ENCODE measurements at places on chromosomes 2 and 18.

- no peak for DNase-seq
Measured at GRCh38 chr2:88059979-88060906, 4.7 kb upstream of the KRCC1 start.

GRCh38 chr2:36798724-36799123 lies 102.2 kb downstream of the VIT start:
- DNase-seq: no peak

DNA sequence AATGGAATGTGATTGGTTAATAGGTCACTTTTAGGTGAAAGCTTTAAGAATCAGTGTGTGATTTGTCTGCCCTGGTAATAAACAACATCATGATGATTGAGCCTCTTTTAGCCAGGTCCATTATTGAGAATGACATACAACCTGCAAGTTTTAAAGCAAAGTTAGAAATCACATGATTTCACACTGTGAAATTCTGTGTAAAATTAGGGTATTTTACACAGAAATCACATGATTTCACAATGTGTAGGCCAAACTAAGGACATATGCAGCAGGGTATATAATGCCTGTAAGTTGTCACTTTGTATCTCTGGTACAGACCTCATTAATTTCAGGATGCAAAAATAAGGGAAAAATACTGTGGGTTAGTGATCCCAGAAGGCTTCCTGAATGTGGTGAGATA lies 16.7 kb downstream of the PSMD14 start:
- DNase-seq: no peak

DNA sequence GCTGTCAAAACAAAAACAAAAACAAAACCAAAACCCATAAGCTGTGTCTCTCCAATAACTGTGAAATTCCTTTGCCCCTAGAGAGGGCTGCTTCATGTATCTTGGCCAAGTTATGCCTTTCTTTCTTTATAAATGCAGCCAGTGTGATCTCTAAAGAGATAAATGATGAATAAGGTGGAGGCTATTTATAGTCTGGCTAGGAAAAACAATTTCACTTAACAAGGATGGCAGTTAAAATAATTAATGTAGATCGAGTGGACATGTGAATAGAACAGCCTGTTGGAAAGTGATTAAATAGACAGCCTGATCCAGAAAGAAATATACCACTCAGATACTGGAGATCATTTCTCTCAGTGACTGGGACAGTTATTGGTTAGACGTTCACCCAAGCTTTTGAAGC lies 1666.9 kb upstream of the CELF4 start:
- no peak for DNase-seq

DNA sequence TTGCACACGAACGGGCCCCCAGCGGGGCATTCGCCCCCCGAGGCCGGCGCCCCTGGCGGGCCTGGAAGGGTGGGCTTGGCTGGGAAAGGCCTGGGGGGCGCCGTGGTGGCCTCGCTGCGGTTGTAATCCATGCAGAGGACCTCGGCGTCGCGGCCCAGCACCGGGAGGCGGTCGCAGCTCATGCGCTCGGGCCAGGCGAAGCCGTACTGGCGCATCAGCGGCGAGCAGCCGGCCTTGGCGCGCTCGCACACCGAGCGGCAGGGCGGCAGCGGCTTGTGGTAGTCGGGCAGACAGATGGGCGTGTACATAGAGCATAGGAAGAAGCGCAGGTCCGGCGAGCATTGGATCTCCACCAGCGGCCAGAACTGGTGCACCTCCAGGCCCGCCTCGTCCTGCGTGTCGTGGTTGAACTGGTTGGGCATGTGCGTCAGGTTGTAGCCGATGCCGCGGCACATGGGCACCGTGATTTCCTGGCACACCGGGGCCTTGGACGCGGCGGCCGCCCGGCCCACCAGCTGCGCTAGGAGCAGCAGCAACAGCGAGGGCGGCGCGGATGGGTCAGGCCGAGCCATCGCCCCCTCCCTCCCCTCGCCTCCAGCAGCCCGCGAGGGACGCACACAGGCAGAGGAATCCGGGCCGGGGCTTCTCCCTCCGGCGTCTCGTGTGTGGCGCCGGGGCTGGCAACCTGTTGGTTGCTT lies 1.4 kb downstream of the FZD5 start:
- DNase-seq: peak; percentile 65

DNA sequence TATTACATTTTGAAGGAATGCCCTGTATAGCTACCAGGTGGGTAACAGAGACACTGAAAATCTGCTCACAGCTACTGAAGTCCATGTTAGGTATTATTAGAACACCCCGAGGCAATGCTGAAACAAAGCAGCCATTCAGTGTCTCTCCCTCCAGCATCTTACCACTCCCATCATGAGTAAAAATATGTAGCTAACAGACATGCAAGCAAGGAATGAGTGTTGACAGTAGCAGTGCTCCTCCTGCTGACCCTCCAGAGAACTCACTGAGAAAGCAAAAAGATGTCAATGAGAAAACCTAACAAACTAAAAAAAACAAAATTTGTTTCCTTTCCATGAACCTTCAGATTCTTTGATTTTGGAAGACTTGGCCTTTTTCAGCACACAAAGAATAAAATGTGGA lies 393.9 kb downstream of the LRRTM1 start:
- DNase-seq: no peak

DNA sequence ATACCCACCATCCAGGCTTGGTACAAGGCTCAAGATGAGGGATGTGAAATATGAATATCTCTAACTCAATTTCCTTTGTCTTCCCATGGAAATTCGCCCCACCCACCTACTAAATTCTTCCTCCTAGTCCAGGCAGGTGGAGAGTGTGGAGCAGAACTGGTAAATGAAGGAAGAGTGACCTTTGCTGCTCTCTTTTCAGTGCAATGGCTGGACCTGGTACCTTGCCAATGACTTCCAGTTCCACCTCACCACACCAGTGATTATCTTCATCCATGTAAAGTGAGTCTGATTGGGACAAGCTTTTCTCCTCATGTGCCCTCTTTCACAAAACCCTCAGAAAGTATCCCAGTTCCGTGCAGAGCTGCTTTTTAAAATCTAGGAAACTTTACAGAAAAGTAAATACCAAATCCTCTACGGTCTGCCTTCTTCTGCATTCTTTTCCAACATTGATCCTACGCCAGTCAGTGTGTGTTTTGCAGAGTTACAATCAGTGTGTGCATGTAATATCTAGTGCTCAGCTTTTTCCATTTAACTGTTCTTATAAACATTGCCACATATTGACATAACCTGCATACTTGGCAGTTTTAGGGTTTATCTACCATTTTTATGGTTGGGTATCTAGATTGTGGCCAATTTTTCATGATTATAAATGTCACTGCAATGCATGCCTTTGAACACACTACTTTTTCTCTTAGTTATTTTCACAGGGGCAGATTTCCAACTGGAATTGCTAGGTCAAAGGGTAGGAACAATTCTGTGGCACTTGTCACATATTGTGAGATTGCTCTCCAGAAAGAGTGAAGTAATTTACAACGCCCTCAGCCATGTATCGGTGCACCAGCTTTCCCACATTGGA lies 86.5 kb upstream of the SEC11C start:
- DNase-seq: no peak

- peak; percentile 83 for DNase-seq
Measured at GRCh38 chr2:28452534-28453081, 43.3 kb upstream of the PLB1 start.

- no peak for DNase-seq
Measured at GRCh38 chr2:180334514-180334913, 327.4 kb upstream of the CWC22 start.

DNA sequence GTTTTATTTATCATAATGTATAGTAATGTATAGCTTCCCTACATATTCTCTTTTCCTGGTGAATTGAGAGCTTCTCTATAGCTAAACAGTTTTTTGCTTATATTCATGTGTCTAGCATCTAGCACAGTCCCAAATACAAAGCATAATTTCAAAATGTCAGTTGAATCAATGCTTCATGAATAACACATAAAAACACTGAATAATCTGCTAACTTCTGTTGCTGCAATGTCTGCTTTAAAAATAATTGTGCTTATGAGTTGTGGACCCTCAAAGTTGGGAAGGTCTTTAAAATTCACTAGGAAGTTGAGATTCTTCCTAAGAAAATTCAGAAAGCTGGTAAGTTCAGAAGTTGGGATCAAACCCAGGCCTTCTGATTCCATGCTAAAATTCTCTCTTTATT lies 600.9 kb upstream of the FAM98A start:
- no peak for DNase-seq

- DNase-seq: no peak
Measured at GRCh38 chr2:53941749-53942148, 29.0 kb downstream of the PSME4 start.

DNA sequence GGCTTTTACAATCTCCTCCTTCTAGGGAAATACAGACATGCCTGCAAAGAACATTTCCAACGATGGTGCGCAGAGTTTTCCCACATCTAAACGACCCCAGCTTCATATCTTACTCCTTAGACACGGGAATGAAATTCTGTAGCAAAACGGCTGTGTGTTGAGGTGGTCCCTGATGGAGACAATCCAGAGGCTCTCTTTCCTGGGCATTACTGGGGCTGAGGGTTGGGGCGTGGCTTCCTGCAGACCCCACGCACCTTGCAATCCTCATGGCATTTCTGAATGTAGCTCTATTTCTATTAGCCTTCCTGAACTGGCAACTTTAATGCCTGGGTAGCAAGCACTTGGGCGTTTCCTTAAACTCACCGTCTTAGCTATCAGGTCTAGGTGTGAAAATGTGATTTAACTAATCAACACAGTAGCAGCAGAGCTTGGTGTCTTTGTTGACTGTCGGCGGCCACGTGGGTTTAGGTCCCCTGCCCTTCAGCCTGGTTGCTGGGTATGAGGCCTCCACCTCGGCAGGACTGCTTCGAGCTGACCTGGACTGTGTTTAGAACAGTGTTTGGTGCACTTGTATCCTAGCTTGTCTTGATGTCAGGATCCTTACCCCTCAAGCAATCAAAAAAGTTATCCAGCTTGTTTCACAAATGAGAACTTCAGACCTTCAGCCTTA lies 242.8 kb downstream of the GBX2 start:
- DNase-seq: no peak

DNA sequence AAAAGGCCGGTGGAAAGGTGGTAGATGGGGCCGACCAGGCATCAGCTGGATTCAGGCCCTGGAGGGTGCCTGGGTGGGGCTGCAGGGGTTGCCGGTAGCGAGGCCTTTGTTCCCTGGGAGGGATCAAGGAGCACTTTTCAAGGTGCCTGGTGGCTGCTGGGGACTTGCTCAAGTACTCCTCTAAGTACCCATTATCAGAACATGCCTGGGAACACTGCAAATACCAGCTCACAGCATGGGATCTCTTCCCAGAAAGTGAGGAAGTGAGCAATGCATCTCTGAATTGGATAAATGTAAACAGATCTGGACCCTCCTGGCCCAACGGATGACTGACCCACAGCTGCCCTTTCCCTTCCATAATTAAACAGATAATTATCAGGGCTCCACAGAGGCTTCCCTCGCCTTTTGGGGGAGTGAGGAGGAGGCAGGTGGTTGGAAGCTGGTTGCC lies 210.5 kb downstream of the SH3RF3 start:
- no peak for DNase-seq

DNA sequence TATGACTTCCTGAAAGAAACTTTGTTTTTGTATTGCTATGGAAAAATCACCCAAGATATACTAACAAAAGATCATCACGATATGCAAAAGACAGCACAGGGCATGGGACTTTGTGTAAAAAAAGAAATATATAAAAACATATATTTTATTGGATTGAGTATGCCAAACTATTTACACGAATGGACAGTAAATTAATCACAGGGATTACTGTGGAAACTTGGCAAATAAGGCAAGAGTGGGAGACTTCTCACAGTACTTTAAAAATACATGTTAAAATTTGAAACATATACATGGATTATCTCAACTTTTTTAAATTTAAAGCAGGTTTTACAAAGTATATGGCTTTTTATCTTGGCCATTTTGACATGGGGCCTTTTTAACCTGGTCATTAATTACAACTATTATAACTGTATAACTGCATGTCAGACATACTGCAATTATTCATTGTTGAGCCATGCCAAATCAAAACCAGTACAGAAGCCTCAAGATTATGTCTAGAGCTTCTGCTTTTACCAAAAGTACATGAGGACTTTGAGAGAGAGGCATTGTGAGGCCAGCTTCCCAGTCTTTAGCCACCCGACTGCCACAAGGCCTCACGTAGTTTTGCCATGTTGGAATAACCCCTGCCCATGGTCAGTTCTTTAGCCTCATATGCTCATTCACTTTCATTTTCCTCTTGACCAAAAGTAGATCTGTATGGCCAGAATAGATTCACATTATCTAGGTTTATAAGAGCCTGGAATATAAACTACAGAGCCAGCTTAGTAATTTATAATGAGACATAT lies 419.8 kb downstream of the SETBP1 start:
- no peak for DNase-seq

DNA sequence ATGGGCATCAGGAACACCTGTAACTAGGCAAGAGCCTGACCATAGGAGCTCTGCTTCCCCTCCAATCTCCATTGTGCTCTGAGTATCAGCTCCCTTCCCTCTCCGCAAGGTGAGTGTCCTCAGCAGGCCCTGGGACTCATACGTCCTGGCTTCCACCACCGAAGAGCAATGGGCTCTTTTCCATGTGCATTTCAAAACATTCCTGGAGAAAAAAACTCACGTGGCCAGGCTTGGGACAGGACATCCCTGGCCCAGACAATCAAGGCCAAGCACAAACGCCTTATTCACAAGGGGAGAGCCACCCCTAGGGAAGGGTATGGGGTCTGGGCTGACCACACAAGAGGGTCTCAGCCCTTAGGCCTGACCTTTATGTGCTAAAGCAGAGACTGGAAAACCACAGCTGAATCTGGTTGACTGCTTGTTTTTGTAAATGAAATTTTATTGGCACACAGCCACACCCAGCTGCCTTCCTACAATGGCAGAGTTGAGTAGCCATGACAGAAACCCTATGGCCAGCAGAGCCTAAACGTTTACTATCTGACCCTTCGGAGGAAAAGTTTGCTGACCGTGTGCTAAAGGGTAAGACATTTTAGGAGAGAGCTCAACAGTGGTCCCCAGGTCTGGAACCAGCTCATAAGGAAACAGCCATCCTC lies 175.7 kb upstream of the ARL4C start:
- no peak for DNase-seq

GRCh38 chr2:39587641-39588040 lies 78.1 kb upstream of the TMEM178A start:
- DNase-seq: no peak

DNA sequence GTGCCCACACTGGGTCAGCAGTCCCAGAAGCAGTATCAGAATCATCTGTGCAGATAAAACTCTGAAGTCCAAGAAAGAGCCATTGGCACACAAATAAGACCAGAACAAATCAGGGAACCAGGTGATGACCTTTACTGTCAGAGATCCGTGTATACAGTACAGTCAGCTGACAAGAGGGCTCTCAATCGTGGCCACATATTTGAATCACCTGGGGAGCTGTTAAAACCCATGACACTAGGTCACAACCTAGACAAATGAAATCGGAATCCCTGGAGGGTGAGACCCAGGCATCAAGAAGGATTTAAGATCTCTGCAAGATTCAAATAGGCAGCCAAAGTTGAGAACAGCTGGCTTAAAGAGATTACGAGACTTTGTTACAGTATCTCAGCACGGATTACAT lies 807.1 kb downstream of the RNF144A start:
- no peak for DNase-seq

Measured in BE2C (cell line).